Stimulated activated CD4-positive, alpha-beta T cell treated with anti-CD3 and anti-CD28 coated beads, Interleukin-2, amount 100 ng/mL, for 4 hours (primary cell): ENCODE measurements at places on chromosomes 1 and 21.

DNA sequence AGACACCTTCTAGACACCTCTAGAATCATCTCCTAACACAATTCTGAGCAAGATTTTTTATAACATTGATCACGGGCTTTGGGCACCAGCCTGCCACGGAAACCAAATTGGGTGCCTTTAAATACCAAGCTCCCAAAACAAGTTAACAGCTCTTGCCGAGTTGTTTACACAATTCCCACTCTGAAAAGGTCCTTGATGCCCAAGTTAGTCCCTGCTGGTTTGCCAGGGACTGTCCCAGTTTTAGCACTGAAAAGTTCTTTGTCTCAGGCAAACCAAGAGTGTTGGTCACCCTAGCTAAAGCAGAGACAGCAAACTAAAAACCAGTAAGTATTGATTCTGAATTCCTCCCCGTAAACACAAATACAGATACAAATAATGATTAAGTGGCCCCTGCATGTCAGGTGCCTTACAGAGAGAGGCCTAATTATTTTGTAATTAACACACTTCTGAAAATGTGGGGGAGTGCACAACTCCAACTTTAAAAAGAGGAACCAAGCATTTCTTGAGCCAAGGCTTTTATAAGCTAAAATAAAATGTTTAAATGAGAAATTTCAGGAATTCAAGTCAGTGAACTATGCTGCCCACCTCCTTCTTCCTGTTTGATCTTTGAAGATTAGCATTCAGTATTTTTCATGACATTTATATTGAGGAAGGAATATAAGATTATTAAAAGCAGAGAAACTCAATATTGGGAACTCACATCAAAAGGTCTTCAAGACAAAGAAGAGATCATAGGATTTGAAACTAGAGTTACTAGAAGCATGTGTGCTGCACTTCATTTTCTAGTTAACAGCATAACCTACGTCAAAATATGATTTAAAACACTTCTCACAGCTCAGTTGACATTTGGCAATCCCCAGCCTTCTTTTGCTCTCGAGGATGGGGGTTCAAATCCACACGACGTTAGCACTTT is 9.0 kb upstream of the UBE2U start:
- no peak for DNase-seq

GRCh38 chr1:245614476-245614875 is 459.7 kb downstream of the KIF26B start:
- no peak for DNase-seq

GRCh38 chr1:3418600-3418999 is 35.9 kb upstream of the ARHGEF16 start:
- no peak for DNase-seq

DNA sequence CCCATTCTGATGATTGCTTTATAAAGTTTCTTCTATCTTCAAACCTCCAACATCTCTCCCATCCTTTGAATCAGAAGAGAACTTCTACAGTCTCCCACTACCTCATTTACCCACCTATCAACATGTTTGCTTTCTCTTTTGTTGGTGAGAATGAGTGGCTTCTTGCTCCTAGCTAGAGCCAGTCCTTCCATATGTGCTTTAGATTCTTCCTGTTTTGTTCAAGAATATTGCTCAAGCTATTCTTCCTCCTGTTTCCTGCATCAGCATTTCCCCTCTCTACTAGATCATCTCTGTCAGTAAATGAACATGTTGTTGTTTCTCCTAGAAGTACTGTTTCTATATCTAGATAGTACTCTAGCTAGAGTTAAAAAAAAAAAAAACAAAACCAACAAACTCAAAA is 6.3 kb downstream of the ATF6 start:
- DNase-seq, result no peak

DNA sequence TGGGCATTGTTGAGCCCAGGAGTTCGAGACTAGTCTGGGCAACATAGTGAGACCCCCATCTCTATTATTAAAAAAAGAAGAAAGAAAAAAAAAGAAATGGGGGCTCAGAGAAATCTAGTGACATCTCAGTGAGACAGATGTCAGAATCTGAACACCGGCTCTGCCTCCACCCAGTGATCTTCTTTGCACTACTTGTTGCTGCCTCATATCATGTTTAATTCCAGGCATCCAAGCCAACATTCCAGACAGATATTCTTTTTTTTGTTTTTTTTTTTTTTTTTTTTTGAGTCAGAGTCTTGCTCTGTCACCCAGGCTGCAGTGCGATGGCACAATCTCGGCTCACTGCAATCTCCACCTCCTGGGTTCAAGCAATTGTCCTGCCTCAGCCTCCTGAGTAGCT is 5.0 kb upstream of the ARL8A start:
- DNase-seq, result no peak

DNA sequence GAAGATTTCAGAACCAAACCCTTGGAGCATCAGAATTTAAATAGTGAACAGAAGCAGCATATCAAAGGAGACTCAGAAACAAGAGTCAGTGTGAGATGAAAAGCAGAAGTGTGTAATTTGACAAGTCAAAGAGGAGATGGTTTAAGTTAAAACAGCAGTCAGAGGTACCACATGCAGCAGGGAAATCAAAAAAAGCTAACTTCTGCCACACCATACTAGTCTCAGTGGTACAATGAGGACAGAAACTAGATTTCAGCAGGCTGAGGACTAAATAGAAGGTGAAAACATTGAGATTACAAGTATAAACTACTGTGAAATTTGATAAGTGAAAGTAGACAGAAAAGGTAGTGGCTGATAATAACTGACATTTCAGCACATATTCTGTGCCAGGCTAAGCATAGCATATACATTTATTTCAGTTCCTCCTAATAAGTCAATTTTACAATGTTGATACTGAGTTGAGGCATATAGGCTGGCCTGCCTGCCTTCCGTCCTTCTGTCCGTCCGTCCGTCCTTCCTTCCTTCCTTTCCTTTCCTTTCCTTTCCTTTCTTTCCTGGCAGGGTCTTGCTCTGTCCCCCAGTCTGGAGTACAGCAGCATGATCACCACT is 12.6 kb downstream of the SUCO start:
- no peak for DNase-seq

DNA sequence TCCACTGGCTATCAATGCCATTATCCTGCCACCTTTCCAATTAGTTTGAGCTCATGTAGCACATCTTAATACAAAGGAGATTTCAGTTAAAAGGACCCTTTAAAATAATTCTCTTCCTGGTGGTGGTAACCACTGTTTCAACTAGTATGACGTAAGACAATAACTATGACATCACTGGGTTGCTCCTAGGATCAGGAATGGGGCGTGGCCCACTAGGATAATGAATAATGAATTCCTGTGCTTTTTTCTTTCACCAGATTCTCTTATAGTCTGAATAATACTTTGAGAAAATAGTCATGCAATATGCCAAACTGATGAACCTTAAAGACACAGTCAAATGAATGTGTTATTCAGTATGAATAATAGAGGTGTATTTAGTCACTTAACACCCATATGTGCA is 10.6 kb upstream of the KIFAP3 start:
- no peak for DNase-seq

DNA sequence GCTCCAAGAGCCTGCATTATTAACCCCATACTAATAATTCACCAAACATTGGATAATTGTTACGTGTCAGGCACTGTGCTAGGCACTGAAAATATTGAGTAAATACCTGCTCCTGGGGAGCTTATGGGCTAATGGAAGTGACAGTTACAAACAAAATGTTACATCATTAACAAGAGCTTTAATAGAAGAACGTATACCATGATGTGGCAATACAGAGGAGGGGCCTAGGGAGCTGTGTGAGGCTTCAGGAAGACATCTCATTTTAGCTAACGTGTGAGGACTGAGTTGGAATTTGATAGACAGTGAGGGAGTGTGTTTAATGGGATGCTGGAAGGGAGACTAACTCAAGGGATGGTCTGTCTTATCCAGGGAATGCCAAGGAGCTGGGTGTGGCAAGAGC is 16.5 kb upstream of the TSPAN2 start:
- DNase-seq, result no peak

DNA sequence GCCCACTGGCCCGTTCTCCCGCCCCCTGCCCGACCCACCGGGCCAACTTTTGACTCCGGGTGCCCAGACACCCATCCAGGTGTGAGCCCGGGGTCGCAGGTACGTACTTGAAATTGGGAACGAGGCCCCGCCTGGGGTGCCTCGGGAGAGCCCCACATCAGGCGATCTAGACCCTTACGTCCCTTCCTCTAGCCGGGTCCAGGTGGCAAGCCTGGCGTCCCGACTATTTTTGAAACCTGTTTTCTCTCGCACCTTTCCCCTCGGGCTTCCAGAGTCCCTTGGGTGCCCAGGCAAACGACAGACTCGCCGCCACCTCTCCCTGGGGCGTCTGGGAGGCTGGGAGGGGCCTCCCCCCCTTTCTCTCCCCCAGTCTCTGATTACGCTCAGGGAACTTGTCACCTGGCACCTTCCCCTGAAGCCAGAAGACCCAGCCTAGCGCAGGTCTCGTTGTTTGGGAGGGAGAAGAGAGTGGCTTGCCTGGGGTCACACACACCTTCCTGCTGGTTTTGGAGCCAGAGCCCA is 898 bp downstream of the LDLRAP1 start:
- no peak for DNase-seq

DNA sequence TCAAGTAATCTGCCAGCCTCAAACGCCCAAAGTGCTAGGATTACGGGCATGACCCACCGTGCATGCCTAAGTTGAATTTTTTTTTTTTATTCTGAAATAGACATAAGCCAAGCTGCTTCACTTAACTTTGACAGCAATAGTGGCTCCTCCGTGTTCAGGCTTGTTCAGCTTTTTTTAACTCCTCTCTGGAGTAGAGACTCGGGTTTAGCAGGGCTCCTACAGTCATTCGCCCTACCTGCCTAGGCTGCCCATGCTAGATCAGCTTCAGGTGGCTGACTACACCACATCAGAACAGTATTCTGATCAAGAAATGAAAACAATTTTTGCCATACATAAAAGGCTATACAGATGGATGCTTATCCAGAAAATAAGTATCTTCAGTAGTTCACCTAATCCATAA is 14.7 kb downstream of the ARID4B start:
- DNase-seq, result no peak

GRCh38 chr1:210633140-210633539 is 304.4 kb downstream of the HHAT start:
- no peak for DNase-seq

GRCh38 chr1:151519667-151520066 is 8.5 kb downstream of the CGN start:
- DNase-seq, result no peak

DNA sequence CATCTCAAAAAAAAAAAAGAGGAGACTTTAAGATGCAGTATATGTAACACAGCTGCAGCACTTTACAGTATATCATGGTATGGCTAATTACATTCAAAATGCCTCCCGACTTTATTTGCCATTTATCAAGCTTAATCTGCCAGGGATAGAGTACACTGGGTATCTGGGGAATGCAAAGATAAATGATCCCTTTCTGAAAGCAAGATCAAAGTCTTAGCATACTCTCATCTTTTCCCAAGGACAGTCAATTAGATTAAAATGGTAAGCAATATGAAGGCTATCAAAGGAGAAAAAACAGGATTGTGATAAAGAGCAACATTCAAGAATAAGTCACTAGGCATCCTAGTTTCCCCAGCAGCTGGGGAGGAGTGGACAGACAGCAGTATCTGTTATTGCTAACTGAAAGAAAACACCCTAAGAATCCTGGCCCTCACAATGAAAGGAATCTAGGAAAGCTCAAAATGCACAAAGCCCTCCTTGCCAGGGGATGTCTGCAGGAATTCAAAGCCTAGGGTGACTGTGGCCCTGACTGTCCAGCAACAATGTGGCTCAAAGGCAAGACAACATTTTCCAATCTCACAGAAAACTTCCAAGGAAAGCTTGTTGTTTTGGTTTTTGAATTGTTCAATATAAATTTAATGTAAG is 56.7 kb upstream of the RAP1GAP start:
- DNase-seq, result no peak

- no peak for DNase-seq
Measured at GRCh38 chr1:102186536-102186935, 189.8 kb upstream of the OLFM3 start.

GRCh38 chr21:26508903-26509302 is 64.2 kb downstream of the CYYR1 start:
- DNase-seq, result no peak

DNA sequence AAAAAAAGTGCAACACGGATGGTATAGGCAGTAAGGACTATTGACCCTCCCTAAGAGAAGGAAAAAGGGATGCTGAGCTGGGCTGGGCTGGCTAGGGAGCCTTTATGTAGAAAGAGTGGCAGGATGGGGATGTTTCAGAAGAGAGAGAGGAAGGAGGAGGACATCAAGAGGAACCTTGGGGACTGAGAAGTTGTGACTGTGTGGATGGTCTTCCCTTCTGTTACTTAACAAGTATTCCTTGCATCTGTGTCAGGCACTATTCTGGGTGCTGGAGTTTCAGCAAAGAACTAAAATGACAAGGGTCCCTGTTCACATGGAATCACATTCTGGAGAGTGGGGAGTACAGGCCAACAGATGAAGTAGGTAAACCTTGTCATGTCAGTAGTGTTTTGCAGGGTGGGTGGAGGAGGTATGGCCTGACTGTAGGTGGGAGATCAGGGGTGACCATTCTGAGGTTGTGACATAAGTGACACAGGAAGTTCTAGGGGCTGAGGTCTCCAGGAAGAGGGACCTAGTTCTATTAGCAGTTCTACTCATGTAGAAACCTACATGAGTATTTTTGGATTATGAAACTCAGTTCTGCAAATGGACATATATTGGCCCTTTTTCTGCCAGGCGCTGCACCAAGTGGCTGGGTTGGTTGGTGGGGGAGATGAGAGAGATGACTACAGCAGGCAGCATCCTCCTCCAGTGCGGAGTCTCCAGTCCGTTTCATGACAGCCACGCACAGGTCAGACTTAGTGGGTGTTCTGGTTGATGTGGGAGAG is 53.8 kb downstream of the PRDM2 start:
- no peak for DNase-seq

DNA sequence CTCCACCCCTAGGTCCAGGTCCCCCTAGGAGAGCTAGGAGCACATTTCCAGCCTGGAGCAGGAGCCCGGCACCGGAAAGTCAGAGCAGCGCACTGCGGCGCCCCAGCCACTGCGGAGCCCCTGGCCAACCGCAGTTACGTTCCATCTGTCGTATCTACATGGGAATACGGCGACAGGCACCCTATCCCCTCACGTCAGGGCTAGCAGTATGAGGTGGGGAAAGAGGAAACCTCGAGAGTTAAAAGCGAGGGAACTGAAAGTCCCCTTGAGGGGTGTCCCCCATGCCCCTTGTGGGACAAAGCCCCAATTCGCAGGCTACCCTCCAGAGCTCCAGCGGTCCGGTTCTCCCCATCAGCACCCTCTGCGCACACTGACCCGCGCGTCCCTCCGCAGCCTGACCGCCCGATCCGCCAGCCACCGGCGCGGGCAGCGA is 995 bp downstream of the COLGALT2 start:
- no peak for DNase-seq

GRCh38 chr1:74728736-74729135 is 4.1 kb downstream of the CRYZ start:
- no peak for DNase-seq

DNA sequence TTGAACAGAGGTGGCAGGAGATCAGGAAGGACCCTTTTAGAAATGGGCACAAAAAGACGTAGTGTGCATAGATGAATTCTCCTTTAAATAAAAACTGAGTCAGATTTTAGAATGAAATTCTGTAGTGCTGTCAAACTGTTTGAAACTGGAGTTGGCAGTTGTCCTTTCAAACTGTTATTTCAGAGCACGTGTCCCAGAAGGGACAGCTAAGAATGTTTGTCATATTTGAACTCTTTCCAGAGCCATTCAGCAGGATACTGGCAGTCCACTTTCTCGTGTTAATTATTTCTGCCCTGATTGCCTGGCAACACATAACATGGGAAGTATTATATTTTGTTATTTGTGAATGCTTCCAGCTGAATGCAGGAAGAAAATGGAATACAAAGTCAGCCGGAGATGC is 212.3 kb upstream of the DPYD start:
- no peak for DNase-seq
